Brain microvascular endothelial cell (primary cell): ENCODE measurements at places on chromosomes 11 and 22.

GRCh38 chr11:72229336-72229924 is 4.9 kb downstream of the INPPL1 start:
- no peak for DNase-seq

- DNase-seq, result no peak
Measured at GRCh38 chr22:27247701-27248434, 553.7 kb downstream of the MN1 start.

GRCh38 chr11:22130462-22131053 is 62.3 kb upstream of the ANO5 start:
- DNase-seq, result no peak

DNA sequence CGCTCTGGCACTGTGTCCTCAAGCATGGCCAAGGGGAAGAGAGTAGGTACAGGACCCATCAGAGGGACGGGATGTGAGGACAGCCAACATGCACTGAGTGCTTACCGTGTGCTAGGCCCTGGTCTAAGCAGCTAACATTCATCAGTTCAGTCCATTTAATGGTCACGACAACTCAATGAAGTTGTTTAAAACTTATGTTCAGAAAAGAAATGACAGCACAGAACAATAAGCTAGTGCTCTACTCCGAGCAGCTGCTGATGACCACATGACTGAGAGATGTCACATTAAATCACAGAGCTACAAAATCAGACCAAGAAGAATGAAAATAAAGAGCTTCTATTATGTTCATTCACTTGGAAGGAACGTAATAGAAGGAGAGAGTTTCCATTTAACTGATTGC is 26.3 kb downstream of the PRDM10 start:
- no peak for DNase-seq

DNA sequence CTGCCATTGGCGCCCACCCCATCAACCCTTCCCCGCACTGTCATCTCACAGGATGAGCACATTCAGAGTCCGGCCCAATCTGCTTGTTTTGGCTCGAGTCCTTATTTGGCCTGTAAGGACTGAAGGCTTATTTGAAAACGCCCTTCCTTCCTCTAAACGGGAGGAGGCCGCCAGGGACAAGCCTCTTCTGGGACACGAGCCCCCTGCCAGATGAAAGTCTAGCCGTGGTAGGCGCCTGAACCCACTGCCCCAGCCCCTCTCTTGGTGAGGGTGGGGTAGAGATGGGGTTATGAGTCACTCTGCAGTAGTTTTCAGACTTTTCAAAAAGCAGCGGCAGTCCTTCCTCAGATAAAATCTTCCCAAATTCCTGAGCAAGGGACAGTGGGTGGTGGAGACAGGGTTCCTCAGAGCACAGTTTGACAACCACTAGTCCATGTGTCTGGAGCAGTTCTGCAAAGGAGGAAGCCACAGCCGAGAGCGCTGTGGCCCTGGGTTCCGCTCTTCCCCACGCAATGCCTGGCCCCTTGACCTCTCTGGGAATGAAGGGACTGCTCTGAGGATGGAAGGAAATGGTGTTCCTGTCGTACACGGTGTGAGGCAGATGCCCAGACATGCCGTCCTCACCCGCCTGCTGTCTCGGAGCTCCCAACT is 57.0 kb downstream of the MYH9 start:
- DNase-seq, result peak; percentile 67

DNA sequence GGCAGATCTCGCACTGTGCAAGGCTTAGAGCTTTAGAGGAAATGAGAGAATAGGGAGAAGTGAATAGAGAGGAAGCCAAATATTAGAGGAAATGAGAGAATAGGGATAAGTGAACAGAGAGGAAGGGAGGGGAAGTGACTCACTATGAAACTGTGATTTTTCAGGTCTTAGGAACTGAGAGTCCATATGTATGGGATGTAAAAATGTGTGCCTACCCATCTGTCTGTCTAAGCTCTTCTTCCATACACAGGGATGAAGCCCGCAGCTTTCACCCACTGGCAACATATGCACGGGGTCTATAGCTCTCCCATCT is 6.4 kb upstream of the CCDC86 start:
- no peak for DNase-seq

- DNase-seq, result peak; percentile 39
Measured at GRCh38 chr22:46797355-46797754, 34.9 kb downstream of the TBC1D22A start.

- DNase-seq, result no peak
Measured at GRCh38 chr11:37313266-37313665, 715.2 kb upstream of the RAG2 start.

DNA sequence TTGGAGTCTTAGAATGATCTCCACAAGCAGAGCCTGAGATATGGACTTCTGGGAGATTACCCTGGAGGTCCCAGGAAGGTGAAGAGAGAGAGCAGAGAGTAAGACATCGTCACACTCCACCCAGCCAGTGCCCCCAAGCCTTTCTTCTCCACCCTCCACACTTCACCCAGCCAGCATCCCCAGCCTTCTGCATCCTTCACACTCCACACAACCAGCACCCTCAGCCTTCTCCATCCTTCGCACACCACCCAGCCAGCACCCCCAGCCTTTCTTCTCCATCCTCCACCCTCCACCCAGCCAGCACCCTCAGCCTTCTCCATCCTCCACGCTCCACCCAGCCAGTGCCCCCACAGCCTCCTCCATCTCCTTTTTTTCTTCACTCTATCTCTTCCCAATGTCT is 603.9 kb upstream of the B3GAT1 start:
- no peak for DNase-seq

DNA sequence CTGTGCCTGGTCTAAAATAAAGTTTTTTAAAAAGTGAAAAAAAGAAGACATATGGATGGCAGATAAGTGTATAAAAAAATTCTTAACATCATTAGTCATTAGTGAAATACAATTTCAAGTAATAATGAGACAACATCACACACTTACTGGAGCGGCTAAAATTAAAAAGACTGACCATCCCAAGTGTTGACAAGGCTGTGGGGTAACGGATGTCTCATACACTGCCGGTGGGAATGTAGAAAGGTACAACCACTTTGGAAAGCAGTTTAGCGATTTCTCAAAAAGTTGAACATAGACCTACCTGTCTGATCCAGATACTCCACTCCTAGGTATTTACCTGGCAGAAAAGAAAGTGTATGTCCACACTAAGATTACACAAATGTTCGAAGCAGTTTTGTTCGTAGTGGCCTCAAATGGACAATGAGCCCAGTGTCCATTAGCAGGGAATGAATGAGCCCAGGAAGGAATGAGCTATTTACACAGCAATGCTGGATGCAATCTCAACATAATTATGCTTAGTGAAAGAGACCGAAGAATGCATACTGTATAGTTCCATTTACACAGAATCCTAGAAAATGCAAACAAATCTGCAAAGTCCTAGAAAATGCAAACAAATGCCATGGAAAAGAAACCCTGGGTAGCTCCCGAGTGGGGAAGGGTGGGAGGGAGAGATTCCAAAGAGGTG is 6.7 kb upstream of the MUC2 start:
- no peak for DNase-seq

DNA sequence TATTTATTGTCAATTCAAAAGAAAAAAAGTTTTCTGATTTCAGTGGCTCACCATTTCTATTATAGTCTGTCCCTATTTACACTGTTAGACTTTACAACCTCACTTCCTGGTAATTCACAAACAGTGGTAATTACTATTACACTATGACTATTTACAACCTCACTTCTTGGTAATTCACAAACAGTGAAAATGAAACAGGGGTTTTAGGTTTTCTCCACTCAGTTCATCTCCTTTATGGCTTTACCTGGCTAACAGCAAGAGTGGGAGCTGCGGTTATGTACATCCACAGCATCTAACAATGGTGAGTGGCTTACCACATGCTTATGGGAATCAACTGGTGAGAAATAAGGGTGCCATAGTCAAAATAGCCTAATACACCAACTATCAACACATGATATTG is 166.4 kb downstream of the CASP12 start:
- no peak for DNase-seq

- DNase-seq, result peak; percentile 69
Measured at GRCh38 chr11:119195680-119196079, 10.4 kb downstream of the NHERF4 start.

DNA sequence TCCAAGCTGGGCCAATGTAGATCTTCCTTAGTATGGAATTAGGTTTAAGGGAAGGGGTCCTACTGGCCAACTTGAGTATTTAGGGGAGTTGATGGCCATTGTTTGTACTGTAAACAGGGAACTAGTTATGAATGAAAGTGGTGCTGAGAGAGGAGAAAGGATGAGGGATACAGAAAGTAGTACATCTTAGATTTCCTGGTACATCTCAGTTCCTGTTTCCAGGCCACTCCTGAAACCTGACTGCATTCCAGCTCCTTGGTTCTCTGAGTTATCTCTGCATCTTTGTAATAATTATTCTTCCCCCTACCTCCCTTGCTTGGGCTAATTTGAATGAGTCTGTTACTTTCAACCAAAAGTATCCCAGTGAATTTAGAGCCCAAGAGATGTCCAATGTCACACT is 30.1 kb downstream of the MIAT start:
- DNase-seq, result no peak

GRCh38 chr22:44337678-44338004 is 24.9 kb upstream of the SHISAL1 start:
- peak; percentile 62 for DNase-seq

- peak; percentile 14 for DNase-seq
Measured at GRCh38 chr11:72721689-72722049, 30.5 kb downstream of the ARAP1 start.

DNA sequence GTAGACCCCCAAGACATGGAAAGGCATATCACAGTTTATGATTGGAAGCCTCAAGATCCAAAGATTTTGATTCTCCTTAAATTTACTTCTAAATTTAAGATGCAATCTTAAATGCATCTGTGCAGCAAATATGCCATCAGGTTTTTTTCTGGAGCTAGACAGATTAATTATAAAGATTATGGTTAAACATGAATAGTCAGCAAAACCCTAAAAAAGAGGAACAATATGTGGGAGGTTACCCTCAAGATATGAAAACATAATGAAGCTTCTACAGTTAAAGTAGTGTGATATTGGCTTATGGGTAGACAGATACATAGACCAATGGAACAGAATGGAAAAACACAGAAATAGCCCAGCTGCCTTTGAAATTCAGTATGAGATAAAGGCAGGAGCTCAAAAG is 31.7 kb downstream of the OR8B12 start:
- DNase-seq, result no peak

DNA sequence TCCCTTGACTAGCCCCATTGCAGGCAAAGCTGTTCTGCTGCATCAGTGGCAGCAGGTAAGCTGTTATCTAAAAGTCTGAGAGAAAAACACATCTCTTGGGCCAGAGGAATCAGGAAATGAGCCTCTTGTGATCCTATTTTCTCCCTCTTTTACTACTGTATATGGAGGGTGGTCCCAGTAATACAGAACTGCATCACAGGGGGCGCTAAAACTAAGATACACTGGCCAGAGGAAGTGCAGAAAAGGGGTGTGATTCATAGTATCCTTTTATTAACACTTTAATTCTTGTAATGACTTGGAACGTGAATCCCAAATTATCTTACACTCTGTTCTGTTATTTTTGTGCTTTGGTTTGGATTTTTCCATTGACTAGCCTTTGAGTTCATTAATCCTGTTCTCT is 8.8 kb upstream of the MED17 start:
- peak; percentile 32 for DNase-seq

GRCh38 chr11:112968941-112969713 is 7.9 kb downstream of the NCAM1 start:
- DNase-seq, result peak; percentile 17

GRCh38 chr11:42620796-42621195 is 691.0 kb upstream of the API5 start:
- DNase-seq, result no peak

DNA sequence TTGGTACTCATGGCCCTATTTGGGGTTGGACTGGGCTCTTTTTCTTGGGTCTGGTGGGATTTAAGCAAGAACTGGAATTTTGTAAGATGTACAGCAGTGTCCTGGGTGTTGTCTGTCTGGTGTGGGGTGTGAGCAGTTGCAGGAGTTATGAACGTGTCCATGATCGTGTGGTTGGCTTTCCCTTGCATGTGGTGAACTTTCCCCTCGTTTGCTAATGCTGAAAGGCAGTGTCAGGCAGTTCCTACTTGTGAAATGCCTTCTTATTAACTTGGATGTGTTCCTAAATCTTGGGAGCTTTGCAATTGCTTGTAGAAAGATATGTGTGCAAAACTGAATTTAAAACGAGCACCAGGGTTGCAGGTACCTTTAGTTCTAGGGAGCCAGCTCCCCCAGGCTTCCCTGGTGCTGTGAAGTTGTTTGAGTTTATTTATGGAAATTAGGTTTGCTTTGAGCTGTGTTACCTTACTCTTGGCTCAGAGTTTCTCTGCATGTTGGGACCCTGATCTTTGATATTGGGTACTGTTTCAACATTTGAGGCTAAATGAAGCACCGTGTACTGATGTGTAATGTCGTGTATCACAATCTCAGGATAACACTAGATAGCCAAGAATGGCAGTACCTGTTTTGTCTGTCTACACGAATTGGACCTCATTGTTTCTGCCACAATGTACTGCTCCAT is 35.8 kb upstream of the HSD17B12 start:
- no peak for DNase-seq

GRCh38 chr11:329886-330253 is 9.2 kb upstream of the IFITM3 start:
- no peak for DNase-seq

DNA sequence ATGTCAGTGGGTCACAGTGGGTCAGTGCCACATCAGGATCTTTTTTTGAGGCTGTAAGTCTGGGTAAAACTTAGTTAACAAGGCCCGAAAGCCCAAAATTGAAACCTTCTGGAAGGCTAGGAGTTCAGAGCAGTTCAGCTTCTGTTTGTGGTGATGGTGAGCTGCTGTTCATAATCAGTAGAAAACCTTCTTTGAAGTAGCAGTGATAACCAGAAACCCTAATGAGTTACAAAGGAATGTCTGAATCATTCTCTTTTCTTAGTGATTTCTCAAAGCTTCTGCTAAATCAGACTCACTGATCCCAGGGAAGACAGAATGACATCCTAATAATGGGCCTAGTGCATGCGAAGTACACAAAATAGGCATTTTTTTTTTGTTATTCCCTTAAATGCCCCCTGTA is 124.7 kb downstream of the PARVA start:
- DNase-seq, result no peak

GRCh38 chr11:125271483-125272091 is 107.0 kb downstream of the PKNOX2 start:
- DNase-seq, result no peak

- peak; percentile 54 for DNase-seq
Measured at GRCh38 chr22:37544955-37545702, 15.2 kb upstream of the CDC42EP1 start.

DNA sequence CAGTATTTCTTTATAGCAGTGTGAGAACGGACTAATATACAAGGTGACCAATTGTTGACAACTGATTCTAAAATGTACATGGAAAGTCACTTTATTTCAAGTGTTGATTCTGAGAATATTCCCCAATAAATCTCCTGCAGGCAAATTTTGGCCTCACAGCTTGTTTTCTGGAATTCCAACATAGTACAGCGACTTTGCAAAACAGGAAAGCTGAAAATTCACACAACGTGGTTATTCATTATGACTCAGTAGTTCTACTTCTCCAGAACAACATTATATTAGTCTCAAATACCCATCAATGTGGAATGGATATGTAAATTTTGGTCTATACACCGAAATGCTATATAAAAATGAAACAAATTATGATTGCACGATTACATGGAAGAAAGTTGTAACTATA is 22.5 kb upstream of the OR5AN1 start:
- no peak for DNase-seq
